Occipital lobe (tissue), 3 donors: ENCODE measurements at places on chromosomes 7 and 10. TPM values are rescaled to one million over a fixed set of nuclear protein-coding genes. Genes with fewer than 3 reads are reported as not detected.

Gene PAXIP1
- total RNA-seq, result 10.3 TPM

Gene UPK3B
- not detected for total RNA-seq

Gene ELOVL3
- 0.16 TPM for total RNA-seq

Gene CYP2C8
- 3.4 TPM for total RNA-seq

Gene TMEM176B
- 2.3 TPM for total RNA-seq

Gene GPRIN2
- 19.3 TPM for total RNA-seq

Gene PBLD
- total RNA-seq, result 7.0 TPM

Gene ARHGEF5
- total RNA-seq, result 1.4 TPM

Gene FGFR2
- total RNA-seq, result 71.9 TPM

Gene FOXI2
- not detected for total RNA-seq

Gene CALHM1
- total RNA-seq, result not detected

Gene PVRIG
- total RNA-seq, result not detected

Gene KCNH2
- 8.0 TPM for total RNA-seq

Gene NPFFR1
- total RNA-seq, result 0.31 TPM

GRCh38 chr7:81802251-81802650 lies 32.4 kb upstream of the HGF start:
- DNase-seq, result no peak

GRCh38 chr10:128013626-128014025 lies 106.7 kb downstream of the PTPRE start:
- DNase-seq, result no peak

GRCh38 chr10:18606051-18606695 lies 45.2 kb downstream of the NSUN6 start:
- DNase-seq, result no peak

GRCh38 chr10:76869931-76870330 lies 767.7 kb downstream of the KCNMA1 start:
- DNase-seq, result no peak

DNA sequence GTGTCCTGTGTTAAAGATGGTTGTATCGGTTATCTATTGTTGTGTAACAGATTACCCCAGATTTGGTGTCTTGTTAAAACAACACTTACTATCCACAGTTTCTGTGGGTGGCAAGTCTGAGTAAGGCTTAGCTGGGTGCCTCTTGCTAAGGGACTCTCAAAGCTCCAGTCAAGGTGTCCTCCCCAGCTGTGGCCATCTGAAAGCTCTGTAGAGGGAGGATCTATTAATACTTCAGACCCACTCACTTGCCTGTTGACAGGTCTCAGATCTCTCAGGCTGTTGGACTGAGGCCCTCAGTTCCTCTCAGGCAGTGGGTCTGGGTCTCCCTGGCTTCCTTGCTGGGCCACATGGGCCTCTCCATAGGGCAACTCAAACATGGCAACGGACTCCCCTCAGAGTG lies 19.6 kb downstream of the ARID5B start:
- DNase-seq, result no peak

- no peak for DNase-seq
Measured at GRCh38 chr10:73968098-73968521, 29.8 kb upstream of the VCL start.

DNA sequence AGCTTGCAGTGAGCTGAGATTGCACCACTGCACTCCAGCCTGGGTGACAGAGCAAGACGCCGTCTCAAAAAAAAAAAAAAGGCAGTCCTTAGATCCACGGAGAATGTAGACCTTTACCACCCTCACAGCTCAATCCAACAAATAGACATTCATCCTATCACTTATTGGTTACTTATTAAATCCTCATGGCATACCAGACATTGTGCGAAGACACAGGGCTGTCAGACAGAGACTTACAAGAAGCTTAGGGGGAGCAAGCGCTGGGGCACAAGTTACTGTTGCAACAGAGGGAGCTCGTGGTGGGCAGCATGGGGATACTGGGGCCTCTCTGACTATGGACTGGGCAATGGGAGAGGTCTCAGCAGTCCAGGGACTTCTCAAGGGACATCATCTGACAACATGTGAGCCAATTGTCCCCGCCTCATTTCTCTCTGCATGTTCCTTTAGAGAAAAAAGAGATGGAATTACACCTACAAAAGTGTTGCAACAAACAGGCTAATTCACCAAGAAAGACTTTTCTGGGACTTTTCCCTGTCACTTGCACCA lies 82.8 kb upstream of the TNS3 start:
- no peak for DNase-seq

- no peak for DNase-seq
Measured at GRCh38 chr7:137691566-137691965, 155.2 kb downstream of the DGKI start.

- no peak for DNase-seq
Measured at GRCh38 chr7:36692456-36692855, 31.8 kb downstream of the AOAH start.

- DNase-seq, result no peak
Measured at GRCh38 chr7:116633131-116633988, 38.6 kb upstream of the MET start.

- no peak for DNase-seq
Measured at GRCh38 chr10:58721601-58722281, 209.1 kb downstream of the BICC1 start.

DNA sequence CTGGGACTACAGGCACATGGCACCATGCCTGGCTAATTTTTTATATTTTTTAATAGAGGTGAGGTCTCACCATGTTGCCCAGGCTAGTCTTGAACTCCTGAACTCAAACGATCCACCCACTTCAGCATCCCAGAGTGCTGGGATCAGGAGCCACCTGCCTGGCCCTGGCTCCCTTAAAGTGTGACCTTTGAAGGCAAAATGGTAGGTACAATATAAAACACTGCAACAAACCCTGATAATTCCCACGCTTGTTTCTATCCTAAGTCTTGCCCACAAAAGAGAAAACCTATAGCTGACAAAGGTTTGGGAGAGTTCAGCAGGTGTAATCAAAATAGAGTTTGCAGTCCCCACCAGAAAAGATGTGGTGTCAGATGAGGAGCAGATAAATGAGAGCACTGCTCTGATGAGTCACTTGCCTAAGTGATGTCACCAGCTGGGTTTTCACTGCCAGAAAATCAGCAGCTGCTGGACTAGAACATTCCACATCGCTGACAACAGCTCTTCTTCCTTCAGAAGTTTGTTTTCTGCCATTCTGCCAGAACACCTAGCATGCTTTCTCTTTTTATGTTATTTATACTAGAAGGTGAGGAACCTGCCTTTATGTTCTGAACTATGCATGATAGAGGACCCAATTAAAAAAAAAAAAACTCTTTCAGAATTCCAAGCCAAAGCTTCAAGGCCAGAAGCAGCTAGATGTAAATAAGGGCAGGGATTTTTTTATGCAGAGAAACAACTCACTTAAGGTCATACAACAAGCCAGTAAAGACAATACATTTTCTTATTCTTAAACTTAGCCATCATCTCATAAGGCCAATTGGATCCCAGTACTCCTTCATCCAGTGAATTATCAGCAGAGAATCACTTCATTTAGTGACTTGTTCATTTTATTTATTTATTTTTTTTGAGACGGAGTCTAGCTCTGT lies 18.0 kb downstream of the PURB start:
- peak; percentile 33 for DNase-seq

- DNase-seq, result no peak
Measured at GRCh38 chr7:70630818-70631457, 501.0 kb upstream of the GALNT17 start.

- DNase-seq, result peak; percentile 96
Measured at GRCh38 chr7:45088821-45089340, at the start of gene NACAD. TSS of gene NACAD (minus strand) at chr7:45088969. CDS start at chr7:45088894, 75 bp downstream.

DNA sequence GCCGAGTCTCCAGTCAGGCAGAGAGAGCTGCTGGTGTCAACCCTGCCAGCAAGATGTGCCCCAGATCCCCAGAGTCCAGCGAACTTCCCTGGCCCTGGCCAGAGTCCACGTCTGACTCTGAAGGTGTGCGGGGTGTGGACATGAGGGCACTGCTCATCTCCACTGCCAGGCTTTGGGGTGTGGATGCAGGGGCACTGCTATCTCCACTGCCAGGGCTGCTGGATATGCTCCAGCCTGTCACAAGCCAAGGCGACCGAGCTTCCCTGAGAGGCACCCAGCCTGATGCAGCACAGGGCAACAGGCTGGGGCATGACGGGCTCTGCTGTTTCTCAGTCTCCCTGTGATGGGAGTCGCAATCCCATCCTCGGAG lies 596.8 kb downstream of the PTPRN2 start:
- no peak for DNase-seq

- DNase-seq, result no peak
Measured at GRCh38 chr7:158407581-158408317, 179.9 kb downstream of the PTPRN2 start.

GRCh38 chr10:7333961-7334641 lies 76.7 kb downstream of the SFMBT2 start:
- no peak for DNase-seq

DNA sequence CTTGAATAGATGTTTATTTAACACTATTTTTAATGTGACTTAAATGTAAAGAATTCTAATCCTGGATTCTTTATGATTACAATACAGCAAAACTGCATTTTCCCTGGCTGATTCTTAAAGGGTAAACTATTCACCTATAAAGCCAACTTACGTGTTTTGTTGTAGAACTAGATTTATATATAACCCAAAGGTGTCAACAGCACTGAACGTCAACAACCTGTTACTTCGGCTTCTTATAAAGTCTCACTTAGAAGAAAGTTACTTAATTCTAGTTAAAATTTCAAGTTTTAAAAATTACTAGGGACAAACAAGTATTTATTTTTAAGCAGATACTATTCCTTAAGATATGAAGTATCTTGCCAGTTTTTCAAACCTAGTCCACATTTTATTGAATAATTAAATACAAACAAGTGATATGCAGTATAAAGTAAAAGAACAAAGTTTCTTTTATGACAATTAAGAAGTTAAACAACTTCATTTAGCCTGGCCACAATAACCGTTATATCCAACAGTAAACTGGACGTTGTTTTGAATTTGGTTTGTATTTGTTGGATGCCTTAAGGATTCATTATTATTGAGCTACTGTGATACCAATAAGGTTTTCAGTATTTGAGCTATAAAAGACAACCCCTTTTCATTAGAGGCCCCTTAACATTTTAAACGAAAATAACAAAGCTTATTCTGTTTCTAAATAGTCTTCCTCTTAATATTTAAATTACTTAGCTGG lies 83.1 kb downstream of the SNX10 start:
- no peak for DNase-seq

DNA sequence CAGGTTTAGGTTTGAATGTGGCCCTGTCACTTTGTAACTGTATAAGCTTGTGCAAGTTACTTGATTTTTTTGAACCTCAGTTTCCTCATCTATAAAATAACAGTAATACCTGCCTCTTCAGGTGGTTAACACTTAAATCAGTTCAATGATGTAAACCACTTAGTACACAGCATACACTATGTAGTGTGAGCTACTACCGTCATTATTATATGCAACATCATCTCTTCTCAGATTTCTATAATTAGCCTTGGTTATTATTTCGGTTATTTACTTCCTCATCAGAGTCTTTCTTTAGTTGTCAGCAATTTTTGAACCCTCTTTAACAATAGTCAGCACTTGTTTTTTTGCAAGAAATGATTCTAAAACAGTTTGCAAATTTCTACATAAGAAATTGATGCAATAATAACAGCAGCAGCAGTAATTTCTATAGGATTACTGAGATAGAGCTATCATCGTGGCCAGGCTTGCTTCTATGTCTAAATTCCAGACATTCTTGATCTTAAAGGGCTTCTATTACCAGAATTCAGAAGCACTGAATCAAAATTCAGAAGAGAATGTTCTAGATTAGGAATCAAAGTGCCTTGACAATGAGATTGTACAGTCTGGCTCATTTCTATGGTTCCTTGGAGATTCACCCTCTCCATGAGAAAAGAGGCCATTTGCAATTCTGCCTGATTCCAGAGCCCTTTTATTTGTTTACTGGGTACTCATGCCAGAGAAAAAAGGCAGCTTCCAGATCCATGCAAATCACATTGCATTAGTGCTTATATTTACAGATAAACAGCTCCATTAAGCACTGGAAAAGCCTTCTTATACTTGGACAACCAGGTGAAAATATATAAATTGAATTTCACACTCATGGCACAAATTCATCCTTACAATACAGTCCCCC lies 25.0 kb upstream of the WDR11 start:
- DNase-seq, result no peak

- DNase-seq, result no peak
Measured at GRCh38 chr10:132541129-132541528, 3.5 kb downstream of the INPP5A start.
